GM10248 (cell line): ENCODE measurements at places on chromosomes 1 and 21.
A peak's percentile ranks its signal among the peaks of the same experiment; 100 is the strongest.

DNA sequence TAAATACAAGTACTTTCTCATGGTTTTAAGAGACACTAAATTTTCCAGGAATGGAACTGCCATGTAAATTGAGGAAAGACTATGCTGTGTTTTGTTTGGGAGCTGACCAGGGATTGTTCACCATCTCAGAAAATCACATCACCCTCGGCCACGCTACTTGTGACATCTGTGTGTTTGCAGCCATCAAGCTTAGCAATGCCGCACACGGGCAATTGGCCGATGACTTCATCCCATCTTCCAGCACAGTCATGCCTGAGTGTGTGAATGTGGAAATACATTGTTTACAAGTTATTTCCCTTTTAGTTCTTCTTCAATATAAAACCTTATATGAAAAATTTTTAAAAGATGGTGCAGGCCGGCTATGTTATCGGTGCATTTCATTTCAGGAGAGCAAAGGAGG is 121.6 kb downstream of the GLIS1 start:
- no peak for DNase-seq

- no peak for DNase-seq
These were observed 2.6 kb upstream of the TTC34 start for GRCh38 chr1:2803931-2804627.

DNA sequence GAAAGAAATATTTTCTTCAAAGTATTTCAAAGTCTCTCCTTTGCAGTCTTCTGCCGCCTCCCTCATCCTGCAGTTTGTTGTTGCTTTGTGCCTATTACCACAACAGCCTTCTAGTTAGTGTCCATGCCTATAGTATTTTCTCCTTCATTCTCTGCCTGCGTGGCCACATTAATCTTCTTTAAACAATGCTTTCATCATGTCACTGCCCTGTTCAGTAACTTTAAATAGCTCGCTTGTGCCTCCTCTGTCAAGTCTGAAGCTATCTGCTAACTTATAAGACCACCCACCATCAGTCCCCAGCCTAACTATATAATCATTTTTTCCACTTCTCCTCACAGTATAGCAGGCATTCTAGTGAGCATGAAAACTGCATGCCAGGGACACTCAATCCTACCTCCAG is 290.3 kb downstream of the PDE4B start:
- DNase-seq: no peak

DNA sequence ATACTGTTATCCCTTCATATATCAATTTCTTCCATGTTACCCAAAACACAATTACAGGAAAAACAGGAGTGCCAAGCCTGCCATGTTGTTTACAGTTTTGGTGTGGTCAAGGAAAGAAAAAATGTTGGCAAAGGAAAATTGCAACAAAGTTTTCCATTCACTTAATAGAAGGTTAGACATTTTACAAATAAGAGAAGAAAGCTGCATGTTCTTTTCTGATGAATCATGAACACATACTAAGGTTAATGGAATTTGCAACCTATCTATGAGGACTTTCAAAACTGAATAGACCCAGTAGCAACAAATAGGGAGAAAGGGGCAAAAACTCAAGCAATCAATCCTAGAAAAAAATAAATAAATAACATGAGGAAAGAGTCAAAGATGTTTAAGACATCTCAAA is 556.7 kb downstream of the DPYD start:
- no peak for DNase-seq

GRCh38 chr21:15706696-15707095 is 23.1 kb upstream of the USP25 start:
- DNase-seq: no peak

DNA sequence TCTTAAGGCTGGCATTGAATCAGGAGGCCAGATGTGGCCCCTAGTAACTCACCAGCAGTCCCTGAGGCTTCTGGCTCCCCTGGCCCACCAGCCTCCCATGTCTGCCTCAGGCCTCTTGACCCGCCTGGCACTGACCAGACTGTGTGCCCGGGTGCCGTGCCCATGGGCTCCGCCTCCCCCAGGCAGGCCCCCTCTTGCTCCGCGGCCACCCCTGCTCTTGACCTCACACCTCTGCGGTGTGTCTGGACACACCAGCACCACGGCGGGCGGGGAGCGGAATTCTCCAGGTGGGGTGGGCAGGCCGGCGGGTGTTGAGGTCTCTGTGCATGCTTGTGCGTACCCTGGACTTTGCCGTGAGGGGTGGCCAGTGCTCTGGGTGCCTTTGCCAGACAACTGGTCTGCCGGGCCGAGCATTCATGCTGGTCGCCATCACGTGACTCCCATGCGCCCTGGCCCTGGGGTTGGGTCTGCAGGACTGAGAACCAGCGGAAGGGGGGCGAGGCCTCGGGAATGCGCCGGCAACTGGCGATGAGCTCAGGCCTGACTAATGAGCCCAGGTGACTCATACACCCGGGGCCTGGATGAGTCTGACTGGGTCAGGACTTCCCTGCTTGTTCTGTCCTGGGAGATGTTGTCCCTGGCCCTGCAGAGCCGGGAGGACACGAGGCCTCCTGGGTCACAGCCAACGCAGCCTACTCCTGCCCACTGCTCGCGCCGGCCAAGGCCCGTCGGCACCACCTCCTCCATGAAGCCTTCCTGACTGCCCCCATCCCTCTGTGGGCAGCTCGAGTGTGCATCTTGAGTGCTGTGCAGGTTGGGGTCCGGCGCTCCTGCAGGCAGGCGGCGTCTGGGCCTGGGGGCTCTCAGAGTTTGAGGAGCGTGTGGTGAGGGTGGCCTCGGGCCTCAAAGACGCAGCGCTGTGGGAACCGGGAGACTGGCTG is 22.6 kb downstream of the COL18A1 start:
- DNase-seq: no peak

DNA sequence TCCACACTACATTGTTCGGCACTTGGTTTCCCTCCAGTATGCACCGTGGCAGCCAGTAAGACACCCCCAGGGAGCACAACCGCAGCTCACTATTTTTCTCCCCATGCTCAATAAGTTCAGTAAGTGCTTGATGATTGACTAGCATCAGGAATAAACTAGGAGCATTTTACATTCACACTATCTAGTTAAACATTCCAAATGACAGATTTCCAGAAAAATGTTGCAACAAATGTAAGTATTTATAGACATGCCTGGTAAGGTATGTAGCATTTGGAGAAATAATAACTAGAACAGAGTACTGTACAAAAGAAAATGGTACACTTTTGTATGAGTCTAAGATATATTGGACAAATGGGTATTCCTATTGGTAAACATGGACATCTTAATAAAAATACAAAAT is 92.9 kb downstream of the SLC45A1 start:
- no peak for DNase-seq

DNA sequence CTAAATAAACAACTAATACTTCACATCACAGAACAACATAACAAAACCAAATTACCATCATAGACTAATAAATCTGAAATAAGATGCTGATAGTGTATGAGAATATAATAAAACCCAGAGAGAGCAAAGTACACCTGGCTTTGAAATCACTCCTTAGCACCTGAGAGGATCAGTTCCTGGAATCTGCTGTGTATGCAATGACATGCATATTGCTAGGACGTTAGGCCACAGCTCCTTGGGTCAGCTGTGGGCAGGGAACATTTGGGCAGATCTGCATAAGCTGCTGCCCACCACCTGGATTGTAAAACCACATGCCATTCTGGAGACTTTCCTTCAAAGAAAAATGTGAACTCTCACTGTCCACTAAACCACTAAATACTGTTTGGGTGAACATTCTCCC is 81.1 kb downstream of the NR5A2 start:
- DNase-seq: no peak

DNA sequence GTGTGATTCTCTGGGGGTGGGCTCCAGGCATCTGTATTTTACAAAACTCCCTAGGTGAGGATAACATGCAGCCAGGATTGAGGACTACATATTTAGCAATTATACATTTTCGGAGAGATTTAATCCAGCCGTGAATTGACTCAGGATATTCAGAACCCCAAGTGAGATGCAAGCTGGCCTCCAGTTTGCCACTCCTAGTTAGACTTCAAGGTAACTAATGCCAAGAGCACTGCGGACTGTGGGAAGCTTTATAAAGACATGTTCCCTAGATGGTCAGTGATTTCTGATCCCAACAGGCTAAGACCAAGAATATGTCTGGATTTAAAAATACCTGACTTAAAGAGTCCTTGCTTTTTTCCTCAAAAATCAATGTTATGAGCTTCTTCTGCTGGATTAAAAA is 308.5 kb downstream of the NTNG1 start:
- DNase-seq: no peak

DNA sequence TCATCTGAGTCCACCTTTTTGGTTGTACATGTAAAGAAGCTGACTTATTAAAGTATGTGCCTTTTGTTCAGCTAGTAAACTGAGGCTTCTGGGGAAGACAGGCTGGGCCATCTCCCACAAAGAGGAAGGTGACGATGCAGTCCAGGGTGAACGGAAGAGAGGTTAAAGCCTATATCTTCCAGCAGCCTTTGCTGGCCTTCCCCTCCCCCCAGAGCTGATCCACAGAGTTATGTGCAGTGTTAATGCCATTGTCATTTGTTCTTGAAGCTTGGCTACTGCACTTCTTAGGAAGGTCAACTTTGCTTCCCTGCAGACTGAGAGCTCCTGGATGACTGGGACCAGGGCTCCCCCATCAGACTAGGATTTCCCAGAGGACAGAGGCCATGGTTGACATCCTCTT is 2.2 kb downstream of the SLC30A2 start:
- DNase-seq: no peak

GRCh38 chr21:33370305-33370704 is 32.9 kb upstream of the IFNGR2 start:
- DNase-seq: no peak

DNA sequence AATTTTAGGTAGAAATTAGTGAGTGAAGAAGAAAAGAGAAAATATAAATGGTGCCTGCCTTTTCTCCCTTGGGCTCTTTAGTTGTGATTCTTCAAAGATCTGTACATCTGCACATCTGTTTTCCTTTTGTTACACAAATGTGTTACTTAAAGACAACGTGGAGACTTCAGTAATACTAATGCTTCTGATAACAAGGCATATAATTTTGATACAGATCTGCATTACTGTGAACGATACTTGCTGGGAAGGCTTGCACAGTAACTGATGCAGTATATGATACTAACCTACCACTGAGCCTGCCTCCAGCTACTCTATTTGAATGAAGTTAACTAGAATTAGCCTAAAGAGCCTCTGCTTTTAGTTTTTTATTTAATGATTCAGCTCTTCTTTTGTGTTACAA is 244.6 kb downstream of the COL11A1 start:
- no peak for DNase-seq

GRCh38 chr1:179774000-179774399 is 30.9 kb downstream of the FAM163A start:
- no peak for DNase-seq

- DNase-seq: no peak
These were observed 70.7 kb downstream of the CD247 start for GRCh38 chr1:167447521-167448136.

GRCh38 chr1:116628448-116628847 is 39.1 kb downstream of the IGSF3 start:
- DNase-seq: peak; percentile 47

GRCh38 chr1:165330483-165330882 is 26.0 kb downstream of the LMX1A start:
- DNase-seq: no peak

- no peak for DNase-seq
These were observed 48.4 kb downstream of the ADAMTS5 start for GRCh38 chr21:26918323-26919079.

GRCh38 chr1:192629612-192630011 is 6.3 kb upstream of the RGS13 start:
- DNase-seq: no peak

- DNase-seq: no peak
These were observed 190.4 kb upstream of the USP25 start for GRCh38 chr21:15539376-15539775.

- no peak for DNase-seq
These were observed 660.6 kb upstream of the B3GALT2 start for GRCh38 chr1:193846876-193847604.

DNA sequence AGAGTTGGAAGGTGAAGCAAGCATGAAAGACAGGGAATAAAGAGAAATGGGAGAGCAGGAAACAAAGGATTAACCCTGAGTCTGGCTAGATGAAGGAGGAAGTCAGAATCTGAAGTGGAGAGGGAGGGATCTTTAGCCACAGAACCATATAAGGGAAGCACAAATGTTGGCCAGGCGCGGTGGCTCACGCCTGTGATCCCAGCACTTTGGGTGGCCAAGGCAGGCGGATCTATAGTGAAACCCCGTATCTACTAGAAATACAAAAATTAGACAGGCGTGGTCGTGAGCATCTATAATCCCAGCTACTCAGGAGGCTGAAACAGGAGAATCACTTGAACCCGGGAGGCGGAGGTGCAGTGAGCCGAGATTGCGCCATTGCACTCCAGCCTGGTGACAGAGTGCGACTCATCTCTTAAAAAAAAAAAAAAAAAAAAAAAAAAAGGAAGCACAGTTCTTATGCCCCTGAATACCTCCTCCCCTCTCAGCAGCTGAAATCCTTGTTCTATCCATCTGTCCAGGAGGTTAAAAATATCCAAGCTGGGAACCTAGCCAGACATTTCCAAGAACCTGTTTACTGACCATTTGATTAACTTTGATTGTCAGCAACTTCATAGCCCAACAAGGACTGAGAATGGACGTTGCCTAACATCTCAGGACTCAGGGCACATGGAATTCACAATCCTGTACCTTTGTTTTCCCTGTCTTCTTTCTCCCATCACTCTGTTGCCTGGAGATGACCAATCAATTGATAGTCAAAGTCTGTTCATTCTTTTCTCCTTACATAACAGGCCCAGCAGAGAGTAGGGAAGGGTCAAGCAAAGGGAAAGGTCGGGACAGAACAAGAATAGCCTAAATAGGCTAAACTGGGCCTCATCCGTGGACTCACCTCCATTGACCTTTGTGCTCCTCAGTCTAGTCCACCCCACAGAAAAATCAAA is 10.6 kb downstream of the TXNIP start:
- no peak for DNase-seq

DNA sequence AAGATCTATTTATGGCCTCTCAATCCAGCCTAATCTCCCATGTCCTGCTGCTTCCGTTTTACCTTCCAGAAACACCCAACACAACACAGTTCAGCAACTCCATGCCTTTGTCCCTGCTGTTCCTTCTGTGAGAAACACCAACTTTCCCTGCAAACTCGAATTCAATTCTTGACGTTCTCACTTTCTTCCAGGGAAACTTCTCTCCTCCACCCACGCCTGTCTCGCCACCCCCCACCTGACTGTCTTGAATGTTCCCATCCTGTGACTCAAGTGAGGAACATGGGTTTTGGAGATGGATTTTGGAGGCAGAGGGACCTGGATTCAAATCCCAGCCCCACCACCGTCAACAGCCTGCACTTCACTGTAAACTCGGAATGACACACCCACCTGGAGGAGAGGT is 44.8 kb downstream of the GRHL3 start:
- DNase-seq: no peak

DNA sequence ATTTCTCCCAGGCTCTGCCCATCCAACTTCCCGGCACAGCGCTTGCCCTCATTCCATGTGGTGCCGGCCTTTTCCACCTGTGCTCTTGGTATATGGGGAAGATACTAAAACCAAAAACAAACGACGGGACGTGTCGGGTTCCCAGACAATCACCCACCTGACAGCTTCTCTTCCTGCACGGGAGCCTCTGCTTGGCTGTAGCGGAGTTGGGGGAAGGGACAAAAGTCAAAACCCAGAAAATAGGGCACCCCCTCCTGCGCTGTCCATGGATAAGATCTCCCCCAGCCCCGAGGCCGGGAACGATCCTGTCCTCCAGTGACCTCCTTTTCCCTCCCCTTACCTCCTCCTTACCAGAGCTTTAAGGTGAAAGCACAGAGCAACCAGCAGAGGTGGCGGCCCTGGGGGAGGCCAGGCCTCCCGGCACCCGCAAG is 640 bp downstream of the JTB start:
- no peak for DNase-seq

GRCh38 chr1:94280541-94280940 is 43.2 kb upstream of the ARHGAP29 start:
- no peak for DNase-seq

- no peak for DNase-seq
These were observed 116.0 kb downstream of the ASTN1 start for GRCh38 chr1:177048314-177049069.
